PC-3 (cell line): ENCODE measurements at places on chromosomes 2 and 18.

GRCh38 chr2:41779888-41780287 lies 267.9 kb upstream of the PKDCC start:
- no peak for DNase-seq

DNA sequence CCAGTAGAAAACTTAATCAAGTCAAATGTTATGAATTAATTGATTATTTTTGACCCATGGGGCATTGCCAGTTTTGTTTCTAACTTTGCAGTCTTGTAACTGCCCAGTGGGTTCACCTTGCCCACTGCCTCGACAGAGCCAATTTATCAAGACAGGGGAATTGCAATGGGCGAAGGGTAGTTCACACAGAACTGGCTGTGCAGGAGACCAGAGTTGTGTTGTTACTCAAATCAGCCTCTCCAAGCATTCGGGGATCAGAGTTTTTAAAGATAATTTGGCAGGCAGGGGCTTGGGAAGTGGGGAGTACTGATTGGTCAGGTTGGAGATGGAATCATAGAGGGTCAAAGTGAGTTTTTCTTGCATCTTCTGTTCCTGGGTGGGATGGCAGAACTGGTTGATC lies 168.5 kb upstream of the COPS8 start:
- no peak for DNase-seq

DNA sequence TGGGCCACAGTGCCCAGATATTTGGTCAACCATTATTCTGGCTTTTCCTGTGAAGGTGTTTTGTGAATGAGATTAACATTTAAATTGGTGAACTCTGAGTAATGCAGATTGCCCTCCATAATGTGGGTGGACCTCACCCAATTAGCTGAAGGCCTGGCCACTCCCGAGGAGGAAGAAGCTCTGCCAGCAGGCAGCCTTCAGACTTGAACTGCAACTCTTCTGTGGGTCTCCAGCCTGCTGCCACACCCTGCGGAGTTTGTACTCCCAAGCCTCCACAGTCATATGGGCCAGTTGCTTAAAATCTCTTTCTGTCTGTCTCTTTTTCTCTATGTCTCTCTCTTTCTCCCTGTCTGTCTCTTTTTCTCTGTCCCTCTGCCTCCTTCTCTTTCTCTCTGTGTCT lies 262.7 kb downstream of the MYCN start:
- DNase-seq = no peak

GRCh38 chr18:3592864-3593263 lies 142.9 kb downstream of the TGIF1 start:
- DNase-seq = no peak

DNA sequence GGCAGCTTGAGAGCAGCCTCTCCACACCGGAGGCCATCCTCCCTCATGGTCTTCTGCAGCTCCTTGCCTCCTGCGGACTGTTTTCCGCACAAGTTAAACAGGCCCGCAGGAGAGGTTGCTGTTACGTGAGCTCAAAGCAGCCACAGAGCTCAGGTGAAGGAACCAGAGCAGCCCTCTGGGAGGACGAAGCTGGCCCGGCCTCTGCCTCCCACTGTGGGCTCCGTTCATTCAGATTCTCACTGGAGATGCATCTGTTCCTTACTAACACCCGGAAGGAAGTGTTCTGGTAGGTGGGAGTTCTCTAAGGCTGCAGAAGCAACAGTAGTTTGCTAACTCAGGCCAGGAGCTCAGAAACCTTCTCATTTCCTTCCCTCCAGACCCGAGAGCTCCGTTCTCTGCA lies 10.9 kb downstream of the DIPK1C start:
- no peak for DNase-seq
